ENCODE measurements at places on chromosomes 2 and 18.

GRCh38 chr2:210475706-210476105, 853 bp downstream of the LANCL1 start:
- DNase-seq = no peak

DNA sequence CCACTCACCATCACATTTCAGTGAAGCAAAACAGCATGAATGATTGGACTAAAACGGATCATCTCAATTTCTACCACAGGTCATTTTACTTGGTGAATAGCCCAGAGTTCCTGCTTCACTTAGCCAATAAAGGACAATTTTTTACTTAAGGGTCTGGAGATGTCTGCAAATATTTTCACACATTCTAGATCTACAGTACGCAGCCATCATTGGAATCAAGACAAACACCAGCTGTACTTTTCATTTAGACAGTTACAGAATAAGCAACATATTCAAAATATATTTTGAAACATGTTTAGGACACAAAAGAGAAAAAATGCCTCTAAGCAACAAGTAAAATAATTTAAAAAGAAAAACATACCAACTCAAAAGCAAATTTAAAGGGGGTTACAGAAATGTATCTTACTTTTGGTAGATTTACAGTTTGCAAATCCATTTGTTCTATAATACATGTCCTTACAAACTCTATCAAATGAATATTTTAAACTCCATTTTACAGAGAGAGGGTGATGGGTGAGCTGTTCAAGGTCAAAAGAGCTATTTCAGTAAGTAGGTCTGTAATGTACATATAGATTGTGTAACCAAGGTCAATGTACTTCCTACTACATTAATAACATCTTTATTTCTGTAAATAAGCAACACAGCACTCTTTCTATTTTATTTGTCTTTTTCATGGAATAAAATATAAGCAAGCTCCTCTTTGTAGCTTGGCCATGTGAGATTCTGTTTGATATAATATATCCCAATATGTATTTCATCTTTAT, 13.4 kb downstream of the PPP1R1C start:
- DNase-seq = no peak

GRCh38 chr2:75614162-75614651, 32.4 kb upstream of the MRPL19 start:
- DNase-seq = no peak

DNA sequence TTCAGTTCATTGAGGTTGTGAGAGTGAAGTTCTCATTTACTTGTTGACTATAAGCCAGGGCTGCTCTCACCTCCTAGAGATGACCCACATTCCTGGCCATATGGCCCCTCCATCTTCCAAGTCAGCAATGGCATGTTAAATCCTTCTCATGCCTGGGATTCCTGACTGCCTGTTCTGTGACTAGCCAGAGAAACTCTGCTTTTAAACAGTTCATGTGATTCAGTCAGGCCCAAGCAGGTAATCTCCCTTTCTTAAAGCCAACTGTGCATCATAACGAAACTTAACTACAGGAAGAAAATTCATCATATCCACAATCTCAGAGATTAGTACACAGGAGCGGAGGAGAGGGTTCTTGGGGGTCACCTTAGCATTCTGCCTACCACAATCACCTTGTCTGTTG, 11.5 kb downstream of the DPP4 start:
- no peak for DNase-seq

- DNase-seq = no peak
These were observed 145.8 kb downstream of the ESCO1 start for GRCh38 chr18:21454725-21455124.

DNA sequence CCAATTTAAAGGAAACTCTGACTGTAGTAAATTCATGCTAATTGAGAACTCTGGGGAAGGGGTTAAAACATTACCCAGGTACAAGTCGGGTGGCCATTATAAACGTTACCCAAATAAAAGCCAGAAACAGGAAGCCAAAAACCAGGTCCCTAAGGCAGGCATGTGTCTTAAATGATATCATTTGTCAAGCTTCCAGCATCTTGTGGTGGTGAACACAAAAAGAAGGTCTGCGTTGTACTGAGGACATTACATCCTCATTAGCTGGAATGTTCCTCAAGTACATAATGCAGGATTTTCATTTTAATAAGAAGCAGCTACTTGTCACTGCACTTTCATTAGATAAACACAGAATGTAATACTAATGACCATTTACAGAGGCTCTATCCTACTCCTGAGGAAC, 10.9 kb downstream of the PTGR3 start:
- DNase-seq = no peak

- no peak for DNase-seq
These were observed 593.4 kb upstream of the LRATD1 start for GRCh38 chr2:14039134-14039533.

GRCh38 chr2:25160376-25160775, 8.0 kb downstream of the POMC start:
- no peak for DNase-seq

- no peak for DNase-seq
These were observed 39.1 kb upstream of the GPR17 start for GRCh38 chr2:127606625-127607398.

- no peak for DNase-seq
These were observed 10.4 kb downstream of the HS6ST1 start for GRCh38 chr2:128308284-128308731.

- no peak for DNase-seq
These were observed 42.4 kb downstream of the MRPS5 start for GRCh38 chr2:95079199-95079683.

GRCh38 chr2:55136138-55136541, 85.9 kb upstream of the RTN4 start:
- peak; percentile 49 for DNase-seq

GRCh38 chr2:5696404-5696944, 4.3 kb downstream of the SOX11 start:
- DNase-seq = peak; percentile 65

GRCh38 chr2:73984922-73985307, 205 bp downstream of the TET3 start:
- no peak for DNase-seq

- DNase-seq = peak; percentile 76
These were observed 2.9 kb upstream of the NEURL3 start for GRCh38 chr2:96507957-96508520.

GRCh38 chr2:230881840-230882239, 17.1 kb downstream of the ITM2C start:
- DNase-seq = no peak

DNA sequence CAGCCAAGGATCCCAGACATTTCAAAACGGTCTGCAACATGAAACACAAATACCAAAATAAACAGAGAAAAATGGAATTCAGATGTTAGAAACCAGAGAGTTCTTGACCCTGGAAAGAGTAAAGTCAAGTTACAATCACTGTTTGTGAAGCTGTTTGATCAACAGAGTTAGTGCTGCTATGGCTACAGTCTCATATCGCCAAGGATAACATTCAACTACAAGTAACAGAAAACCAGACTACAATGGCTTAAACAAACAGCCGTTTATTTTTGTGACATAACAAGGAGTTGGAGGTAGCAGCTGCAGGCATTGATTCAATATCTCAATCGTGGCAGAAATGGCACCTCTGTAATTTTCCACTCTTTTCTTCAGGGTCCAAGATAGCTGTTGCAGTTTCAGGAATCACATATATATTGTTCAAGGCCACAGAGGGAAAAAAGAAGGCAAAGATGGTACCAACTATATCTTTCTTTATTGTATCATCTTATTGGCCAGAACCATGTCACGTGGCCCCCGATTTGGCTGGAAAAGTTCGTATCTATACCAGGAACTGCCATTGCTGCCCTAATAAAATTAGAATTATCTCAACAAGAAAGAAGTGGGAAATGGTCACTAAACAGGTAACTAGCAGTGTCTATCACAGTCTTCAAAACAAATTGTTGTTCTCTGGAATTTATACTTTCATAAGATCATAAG, 17.7 kb upstream of the HNRNPLL start:
- DNase-seq = no peak

DNA sequence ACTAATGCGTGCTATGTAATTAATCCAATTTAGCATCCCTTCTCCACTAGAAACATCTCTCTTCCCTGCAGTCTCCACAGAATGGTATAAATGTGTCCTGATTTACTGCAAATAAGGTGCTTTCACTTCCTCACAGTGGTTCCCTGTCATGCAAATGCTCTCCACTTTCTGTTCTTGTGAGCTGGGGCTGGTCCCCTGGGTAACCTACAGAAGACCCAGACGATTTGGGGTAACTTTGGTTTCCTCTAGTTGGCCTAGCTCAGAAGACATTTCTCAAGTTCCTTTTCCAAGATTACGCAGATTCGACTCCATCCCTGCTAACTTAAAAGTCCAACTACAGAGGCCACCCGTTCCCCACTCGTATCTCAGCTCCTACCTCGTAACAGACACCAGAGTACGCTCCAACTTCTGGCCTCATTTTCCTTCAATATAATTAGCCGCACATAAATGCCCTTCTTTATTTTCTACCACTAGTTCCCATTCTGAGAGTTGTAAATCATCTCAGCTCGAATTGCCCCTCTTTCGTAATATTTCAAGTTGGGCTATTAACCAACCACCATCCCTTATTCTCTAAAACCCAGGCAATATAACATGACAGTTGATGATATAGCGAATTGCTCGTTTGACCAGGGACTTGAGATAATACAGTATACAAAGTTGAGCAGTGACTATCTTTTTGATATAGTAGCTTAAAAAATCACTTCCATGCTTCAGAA, 28.8 kb upstream of the NEDD4L start:
- DNase-seq = peak; percentile 58

DNA sequence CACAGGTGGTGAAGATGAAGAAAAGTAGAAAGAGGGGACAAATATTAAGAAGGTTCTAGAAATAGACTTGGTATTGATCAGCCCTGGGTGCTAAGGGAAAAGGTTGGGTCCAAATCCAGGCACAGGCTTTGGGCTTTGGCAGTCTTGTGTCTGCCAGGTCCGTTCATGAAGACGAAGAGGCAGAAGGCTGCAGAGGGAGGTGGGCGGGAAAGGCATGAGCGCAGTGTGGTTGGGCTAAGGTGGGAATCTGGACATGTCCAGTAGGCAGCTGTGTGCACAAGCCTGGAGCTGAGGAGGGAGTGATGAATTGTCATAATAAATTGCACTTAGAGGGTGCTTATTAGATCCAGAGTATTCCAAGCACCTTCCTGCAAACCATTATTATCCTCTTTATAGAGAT, 105.7 kb upstream of the TEX51 start:
- no peak for DNase-seq

- DNase-seq = peak; percentile 76
These were observed 60.5 kb upstream of the POMC start for GRCh38 chr2:25228848-25229278.

- peak; percentile 12 for DNase-seq
These were observed 137.9 kb upstream of the CXCR4 start for GRCh38 chr2:136255648-136256461.

DNA sequence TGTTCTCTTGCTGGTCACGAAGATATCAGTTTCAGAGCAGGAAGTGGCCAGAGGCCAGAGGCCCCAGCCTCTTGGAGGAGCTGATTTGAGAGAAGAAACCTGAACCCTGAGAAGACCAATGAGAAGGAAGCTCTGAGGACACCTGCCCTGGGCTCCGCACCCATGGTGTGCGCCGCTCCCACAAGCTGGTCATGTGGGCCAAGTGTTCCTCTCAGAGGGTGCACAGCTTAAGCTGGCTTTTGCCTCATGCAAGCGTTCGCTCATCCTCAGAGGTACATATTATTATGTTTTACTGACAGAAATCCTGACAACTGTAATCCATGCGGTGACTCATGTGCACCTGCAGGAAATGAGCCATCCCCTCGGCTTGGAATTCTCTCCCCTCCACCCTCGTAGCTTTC, 316.1 kb upstream of the MYT1L start:
- DNase-seq = peak; percentile 92

DNA sequence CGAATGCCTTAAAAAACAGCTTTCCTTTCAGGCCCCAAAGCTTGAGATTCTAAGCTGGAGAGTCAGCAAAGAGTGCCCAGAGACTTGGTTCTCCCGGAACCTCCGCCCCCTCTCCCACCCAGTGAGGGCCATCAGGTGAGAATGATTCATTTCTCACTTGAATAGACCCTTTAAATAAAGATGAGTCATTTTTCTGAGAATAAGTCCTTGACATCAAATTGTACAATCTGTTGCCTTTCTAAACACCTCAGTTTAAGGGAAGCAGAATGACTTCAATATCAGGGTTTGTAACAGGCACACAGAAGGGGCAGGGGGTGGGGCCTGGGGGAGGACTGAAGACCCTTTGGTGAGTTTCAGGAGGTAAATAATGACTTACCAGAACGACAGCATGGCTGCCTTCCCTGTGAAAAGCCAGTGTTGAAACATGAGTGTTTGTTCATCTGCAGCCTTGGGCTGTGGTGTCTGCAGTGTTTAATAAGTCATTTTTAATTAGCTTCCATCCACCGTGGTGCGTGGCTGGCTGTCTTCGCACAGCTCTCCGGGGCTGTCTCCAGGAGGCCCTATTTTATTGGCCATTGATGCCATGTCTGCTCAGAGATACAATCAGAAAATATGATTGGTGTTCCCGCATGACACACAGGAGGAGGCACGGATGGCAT, 134.9 kb upstream of the ZNF236 start:
- no peak for DNase-seq

DNA sequence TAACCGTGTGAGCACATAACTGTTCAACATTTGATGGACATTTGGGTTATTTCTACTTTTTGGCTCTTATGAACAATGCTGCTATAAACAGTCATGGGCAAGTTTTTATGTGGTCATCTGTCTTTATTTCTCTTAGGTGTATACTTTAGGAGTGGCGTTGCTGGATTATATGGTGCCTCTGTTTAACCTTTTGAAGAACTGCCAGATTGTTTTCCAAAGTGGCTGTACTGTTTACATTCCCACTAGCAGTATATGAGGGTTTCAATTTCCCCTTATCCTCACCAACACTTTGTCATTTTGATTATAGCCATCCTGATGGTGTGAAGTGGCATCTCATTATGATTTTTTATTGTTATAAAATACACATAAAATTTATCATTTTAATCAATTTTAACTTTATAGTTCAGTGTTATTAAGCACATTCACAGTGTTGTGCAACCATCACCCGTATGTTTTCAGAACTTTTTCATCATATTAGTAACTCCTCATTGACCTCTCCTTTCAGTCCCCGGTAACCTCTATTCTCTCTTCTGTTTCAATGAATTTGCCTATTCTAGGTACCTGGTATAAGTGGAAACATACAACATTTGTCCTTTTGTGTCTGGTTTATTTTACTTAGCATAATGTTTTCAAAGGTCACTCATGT, 55.4 kb downstream of the EML4 start:
- DNase-seq = no peak

GRCh38 chr2:19801367-19802080, 100.3 kb downstream of the TTC32 start:
- peak; percentile 13 for DNase-seq

Measured in RPMI8226 (cell line).